Stimulated activated memory B cell treated with anti-CD40 and anti-IgM and Interleukin-4, amounts not matched to agents 10 μg/mL and 1 μg/mL and 100 μg/mL, for 72 hours (primary cell): ENCODE measurements at places on chromosomes 3 and 15.

DNA sequence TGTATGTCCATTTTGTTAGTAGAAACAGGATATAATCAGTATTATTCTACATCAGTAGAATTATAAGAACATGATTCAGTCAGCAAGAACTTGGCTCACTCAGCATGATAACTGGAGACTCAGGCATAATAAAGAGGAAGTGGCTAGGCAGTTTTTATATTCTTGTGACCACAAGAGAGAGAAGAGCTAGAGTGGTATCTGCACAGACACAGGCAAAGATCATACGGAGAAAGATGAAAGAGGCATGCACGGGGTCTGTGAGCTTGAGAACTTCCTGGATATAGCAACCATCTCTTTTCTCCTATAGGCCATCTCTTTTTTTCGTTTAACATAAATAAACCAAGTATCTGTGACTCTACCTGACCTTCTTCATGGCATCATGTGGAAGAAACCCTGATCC lies 46.8 kb downstream of the MYO5A start:
- peak; percentile 100 for ATAC-seq

GRCh38 chr15:80942266-80942665 lies 47.4 kb downstream of the MESD start:
- ATAC-seq, result no peak

GRCh38 chr15:90685591-90686434 lies 31.3 kb upstream of the BLM start:
- ATAC-seq, result peak; percentile 53

- no peak for ATAC-seq
Measured at GRCh38 chr3:59064276-59064675, 14.5 kb upstream of the CFAP20DC start.

GRCh38 chr15:85687329-85687728 lies 107.4 kb downstream of the KLHL25 start:
- ATAC-seq, result no peak

DNA sequence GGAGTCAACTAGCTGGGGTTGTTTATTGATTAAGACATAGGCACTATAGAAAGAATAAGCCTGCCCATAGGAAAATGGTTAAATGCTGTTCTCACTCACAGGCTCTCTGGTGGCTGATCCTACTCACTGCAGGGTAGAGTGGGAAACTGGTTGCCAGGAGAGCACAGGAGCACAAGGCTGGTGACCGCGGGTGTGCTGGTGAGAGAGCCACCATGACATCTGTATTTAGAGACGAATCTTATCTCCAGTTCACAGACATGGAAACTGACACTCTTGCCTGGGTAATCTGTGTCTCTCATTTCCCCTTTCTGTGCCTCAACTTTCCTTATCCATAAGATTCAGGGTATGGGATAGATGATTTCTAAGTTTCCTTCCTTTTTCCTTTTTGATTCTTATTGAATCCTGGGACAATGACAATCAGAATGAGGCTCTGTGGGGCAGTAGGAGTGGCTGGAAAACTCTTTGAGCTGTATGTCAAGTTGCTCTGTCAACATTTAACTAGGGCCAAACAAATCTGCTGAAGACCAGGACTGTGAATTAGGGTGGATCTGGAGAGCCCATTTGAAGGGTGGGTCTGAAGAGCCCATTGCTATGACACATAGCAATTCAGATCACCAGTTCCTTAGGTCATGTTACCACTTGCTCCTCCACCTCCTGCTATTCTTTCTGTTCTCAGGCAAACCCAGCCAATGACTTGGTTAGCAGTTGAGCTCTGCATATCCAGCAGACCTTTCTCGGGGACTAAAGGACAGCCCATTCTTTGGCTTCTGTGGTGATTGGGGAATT lies 286.1 kb upstream of the TBL1XR1 start:
- no peak for ATAC-seq

DNA sequence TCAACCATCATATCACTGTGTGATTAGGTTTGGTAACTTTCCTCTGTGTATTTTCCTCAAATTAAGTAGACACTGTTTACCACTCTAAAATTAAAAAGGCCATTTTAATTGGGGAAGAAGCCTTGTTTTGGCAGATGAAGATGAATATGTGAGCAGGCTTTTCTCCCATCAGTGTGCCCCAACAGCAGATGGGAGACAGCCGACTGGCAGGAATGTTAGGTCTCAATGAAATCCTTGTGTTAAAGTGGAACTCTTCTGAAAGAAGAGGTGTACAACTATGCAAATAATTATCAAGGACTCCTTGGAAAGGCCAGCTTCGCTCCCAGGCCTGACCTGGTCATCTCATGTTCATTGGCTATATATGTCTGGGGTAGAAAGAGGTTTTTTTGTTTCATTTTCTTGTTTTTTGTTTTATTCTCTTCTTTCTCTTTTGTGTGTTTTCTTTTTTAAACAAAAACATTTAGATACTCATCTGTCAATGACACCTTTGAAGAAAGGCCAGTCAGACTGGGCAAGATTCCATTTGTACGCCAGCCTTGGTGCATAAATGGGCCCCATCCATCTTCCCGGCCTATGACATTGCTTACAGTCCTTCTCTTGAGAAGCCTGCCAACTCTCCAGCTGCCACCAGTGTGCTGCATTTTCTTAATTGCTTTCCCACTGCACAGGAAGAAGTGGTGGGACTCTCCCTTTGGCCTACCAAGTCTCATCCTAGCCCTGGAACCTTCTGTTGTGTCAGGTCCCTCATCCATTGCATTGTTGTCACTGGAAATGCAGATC lies 25.8 kb downstream of the LRTM1 start:
- no peak for ATAC-seq

- peak; percentile 85 for ATAC-seq
Measured at GRCh38 chr3:108292905-108293328, 3.4 kb upstream of the HHLA2 start.

- ATAC-seq, result no peak
Measured at GRCh38 chr3:171883257-171883892, 40.2 kb downstream of the TMEM212 start.

GRCh38 chr15:85401108-85401774 lies 20.8 kb downstream of the AKAP13 start:
- ATAC-seq, result peak; percentile 77

DNA sequence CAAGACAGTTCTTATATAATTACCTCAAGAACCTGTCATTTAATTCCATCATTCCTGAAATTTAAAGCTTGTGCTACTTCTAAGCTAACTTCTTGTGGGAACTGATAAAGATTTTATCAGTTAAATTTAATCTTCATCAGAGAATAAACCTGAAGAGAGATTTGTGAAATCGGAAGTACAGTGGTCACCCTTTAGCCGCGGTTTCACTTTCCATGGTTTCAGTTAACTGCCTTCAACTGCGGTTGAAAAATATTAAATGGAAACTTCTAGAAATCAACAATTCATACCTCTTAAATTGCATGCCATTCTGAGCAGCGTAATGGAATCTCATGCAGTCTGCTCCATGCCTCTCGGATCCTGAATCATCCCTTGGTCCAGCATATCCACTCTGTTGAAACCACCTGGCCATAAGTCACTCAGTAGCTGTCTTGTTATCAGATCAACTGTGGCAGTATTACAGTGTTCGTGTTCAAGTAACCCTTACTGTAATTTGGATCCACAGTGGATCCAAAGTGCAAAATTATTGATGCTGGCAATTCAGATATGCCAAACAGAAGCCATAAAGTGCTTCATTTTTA lies 626.1 kb downstream of the CADM2 start:
- ATAC-seq, result no peak

- no peak for ATAC-seq
Measured at GRCh38 chr3:37546876-37547275, 314.8 kb upstream of the CTDSPL start.

- no peak for ATAC-seq
Measured at GRCh38 chr3:162512488-162512887, 1015.9 kb downstream of the OTOL1 start.

GRCh38 chr3:134357261-134357913 lies 16.9 kb downstream of the AMOTL2 start:
- ATAC-seq, result no peak

- ATAC-seq, result no peak
Measured at GRCh38 chr3:141256820-141257219, 25.2 kb downstream of the PXYLP1 start.

GRCh38 chr3:162534431-162534830 lies 1037.8 kb downstream of the OTOL1 start:
- no peak for ATAC-seq

DNA sequence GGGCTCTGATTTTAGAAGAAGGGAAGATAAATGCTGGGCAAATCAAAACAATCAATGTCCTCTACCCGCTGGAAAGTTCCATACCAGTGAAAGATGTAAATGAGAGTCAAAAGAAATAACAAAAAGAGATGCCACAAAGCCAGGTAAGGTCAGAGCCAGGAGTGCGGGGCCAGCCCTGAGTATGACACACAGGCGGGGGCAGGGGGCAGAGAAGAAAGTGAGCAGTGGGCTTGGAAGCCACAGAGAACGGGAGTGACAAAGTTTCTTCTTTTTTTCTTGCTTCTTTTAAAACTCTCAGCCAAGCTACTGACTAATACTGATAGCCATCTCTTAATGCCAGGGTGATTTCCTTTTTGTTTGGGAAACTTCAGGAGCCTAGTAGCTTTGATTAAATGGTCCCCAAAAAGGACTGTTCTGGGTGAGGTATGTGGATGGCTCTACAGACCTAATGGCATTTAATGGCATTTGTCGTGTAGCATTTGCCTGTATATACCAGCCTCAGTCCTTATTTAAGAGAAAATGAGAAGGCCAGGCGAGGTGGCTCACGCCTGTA lies 23.1 kb upstream of the TSEN2 start:
- no peak for ATAC-seq

GRCh38 chr15:62888623-62889022 lies 153.9 kb upstream of the TPM1 start:
- no peak for ATAC-seq

DNA sequence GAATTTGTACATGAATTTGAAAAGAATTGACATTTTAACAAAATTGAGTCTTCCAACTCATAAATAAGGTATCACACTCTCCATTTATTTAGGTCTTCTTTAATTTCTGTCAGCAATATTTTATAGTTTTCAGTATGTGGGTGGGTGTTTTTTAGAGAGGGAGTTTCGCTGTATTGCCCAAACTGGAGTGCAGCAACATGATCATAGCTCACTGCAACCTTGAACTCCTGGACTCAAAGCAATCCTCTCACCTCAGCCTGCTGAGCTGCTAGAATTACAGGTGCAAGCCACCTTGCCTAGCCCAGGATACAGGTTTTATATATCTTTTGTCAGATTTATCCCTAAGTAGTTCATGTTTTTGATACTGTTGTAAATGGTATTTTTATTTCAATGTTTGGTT lies 4.6 kb downstream of the WDR93 start:
- ATAC-seq, result no peak

- ATAC-seq, result peak; percentile 55
Measured at GRCh38 chr15:68210821-68211655, 5.9 kb upstream of the CALML4 start.

DNA sequence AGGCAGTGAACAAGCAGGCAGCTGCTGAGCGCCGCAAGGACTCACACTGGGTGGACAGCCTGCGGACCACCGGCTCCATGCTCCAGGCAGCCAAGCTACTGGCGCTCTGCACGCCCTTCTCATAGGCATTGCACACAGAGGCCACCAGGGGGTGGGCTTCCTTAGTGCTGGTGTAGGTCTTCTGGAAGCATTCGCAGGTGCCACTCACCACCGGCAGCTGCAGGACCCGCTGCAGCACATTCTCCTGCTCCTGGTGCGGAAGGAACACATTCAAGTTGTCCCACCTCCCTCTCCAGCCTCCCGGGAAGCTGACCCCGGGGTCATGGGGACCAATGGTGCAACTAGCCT lies 6.0 kb downstream of the PLIN1 start:
- no peak for ATAC-seq

- no peak for ATAC-seq
Measured at GRCh38 chr3:67653425-67654098, 850 bp downstream of the SUCLG2 start.

DNA sequence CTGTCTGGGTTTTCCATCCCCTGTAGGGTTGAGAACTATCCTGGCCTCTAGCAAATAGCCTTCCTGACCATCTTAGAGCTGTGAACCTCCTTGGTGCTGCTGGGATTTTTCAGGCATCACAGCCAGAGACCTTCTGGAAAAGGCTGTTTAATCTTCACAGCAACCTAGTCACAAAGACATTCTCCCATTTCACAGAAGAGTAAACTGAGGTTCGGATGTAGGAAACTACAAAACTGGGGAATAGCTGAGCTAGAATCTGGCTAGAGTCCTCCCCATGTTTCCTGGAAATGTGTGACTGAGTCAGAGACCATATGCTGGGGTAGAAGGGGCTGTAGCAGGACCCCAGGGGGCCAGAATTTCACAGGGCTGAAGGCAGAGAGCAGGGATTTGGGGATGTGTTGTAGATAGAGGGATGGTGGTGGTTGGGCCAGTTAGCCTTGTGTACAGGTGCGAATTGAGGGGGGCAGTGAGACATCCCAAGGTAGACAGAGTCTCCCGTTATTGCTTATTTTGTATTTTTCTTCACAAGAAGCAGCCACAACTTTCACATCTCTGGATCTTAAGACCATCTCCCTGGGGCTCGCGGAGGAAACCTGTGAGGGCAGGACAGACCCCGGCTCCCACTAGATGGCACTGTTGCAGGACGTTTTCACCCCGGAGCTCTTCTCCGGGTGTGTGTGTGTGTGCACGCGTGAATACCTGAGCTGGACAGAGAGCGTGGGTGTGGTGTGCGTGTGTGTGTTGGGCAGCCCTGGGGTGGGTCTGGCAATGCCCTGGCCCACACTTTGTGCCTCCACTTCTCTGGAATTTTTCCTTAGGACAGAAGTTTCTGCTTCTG lies 66.9 kb upstream of the PRR23C start:
- peak; percentile 66 for ATAC-seq

DNA sequence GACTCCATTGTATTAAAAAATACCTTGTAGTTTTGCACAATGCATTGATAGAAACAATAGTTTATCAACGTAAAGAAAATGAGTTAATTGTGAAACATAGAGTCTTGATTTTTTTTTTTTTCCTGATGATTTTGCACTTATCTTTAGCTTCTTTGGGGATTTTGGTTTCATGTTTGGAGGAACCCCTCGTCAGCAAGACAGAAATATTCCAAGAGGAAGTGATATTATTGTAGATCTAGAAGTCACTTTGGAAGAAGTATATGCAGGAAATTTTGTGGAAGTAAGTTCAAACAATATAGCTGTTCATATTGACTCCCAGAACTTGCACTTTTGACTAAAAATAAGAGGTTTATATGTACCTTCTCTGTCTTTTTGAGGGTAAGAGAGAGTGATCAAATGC lies 7.0 kb downstream of the DNAJB11 start:
- no peak for ATAC-seq

- ATAC-seq, result no peak
Measured at GRCh38 chr3:188978421-188979171, 193.2 kb upstream of the TPRG1 start.
